ENCODE measurements at places on chromosomes 6 and 20.

- DNase-seq, result no peak
Observed at GRCh38 chr6:36752187-36752885, 54.7 kb downstream of the RAB44 start.

DNA sequence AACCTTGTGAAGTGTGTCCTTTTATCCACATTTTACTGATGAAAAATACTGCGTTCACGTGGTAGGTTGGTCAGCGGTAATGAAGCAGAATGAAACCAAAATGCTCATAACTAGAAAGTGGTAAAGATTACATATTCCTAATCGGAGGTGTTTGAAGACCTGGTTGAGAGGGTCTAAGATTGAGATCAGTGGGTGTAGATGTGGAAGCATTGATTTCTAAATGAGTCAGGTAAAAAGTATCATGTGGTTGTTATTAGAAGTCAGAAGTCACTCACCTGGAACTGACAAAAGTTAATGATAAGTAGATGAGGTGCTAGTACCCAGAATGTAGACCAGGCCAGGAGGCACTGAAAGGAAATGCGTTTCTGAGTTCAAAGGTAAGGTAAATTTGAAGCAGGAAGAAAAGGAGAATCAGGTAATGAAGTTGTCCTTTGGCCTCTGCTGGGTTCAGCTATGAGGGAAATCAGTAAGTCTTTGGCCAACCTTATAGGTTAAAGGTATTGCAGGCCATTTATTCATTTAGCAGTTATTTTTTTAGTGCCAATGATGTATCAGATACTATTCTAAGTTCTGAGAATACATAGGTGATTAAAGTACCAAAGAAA is 31.2 kb downstream of the FAM83B start:
- no peak for DNase-seq

GRCh38 chr6:25934156-25934555 is 3.7 kb upstream of the SLC17A2 start:
- DNase-seq, result no peak

DNA sequence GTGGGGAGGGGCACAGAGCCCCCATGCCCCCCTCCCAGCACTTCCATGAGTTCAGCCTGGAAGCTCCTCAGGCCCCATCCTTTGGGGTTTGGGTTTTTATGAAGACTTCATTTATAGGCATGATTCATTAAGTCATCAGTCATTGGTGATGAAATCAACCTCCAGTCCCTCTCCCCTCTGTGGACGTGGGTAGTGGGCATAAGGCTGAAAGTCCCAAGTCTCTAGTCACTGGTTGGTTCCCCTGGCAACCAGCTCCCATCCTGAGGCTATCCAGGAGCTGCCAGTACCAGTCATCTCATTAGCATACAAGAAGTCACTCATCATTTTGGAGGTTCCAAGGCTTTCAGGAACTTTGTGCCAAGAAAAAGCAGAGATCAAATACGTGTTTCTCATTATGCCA is 9.2 kb downstream of the TGM3 start:
- no peak for DNase-seq

GRCh38 chr6:2855061-2855519 is 13.4 kb upstream of the SERPINB1 start:
- DNase-seq, result no peak

- DNase-seq, result peak; percentile 4
Observed at GRCh38 chr6:165662749-165663376, at the start of gene PDE10A. PDE10A (minus strand) TSS chr6:165663241; CDS start chr6:165662811, 430 bp downstream.

GRCh38 chr6:82511546-82511945 is 147.9 kb downstream of the TPBG start:
- no peak for DNase-seq

DNA sequence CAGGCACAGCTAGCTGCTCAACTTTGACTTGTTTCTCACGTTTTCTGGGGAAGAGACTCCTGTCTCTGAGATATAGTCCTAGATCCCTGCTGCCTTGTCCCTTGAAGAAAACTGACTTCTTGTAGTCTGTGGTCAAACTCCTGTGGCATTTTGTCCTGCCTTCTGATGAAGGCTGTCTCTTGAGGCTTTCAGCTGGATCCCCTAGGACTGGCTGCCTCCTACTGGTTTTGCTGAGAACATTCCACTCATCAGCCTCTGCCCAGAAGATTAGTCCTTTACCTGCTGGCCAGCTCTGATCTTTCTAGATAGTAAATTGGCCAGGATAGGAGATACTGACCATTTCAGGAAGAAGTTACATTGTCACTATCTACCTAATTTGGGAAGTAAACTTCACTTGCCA is 71.9 kb upstream of the CNR1 start:
- DNase-seq, result peak; percentile 4

- DNase-seq, result no peak
Observed at GRCh38 chr20:33099843-33100538, 20.5 kb downstream of the BPIFB4 start.

DNA sequence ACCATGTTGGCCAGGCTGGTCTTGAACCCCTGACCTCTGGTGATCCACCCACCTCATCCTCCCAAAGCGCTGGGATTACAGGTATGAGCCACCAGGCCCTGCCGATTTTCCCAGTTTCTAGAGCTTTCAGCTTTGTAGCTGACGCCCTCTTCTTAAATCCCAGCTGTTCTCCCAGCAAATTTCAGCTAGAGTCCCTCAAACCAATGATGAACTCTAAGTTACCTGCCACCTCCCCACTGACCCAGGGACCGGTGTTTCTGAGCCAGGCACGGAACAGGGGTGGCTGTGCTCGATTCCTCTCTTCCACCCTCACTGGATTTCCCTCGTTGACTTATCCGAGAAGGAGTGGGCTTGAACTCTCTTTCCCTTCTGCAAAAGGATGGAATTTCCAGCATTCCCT is 39.1 kb downstream of the SUN5 start:
- no peak for DNase-seq

- DNase-seq, result peak; percentile 77
Observed at GRCh38 chr6:124961777-124962638, at the start of gene RNF217. RNF217 (plus strand) TSS chr6:124962437; CDS start chr6:124962545, 108 bp downstream.

DNA sequence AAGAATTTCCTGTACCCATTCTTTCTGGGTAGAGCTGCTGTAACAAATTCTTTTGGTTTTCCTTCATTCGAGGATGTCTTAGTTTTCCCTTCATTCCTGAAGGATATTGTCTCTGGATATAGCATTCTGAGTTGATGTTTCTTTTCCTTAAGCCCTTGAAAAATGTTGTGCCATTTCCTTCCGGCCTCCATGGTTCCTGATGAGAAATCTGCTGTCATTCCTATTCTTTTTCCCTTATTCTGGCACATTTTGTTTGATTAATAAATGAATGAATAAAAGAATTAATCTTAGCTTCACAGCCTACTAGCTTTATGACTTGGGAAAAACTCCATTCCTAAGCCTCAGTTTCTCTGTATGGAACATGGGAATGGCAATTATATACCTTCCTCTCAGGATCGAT is 173.1 kb downstream of the EYA2 start:
- DNase-seq, result no peak

DNA sequence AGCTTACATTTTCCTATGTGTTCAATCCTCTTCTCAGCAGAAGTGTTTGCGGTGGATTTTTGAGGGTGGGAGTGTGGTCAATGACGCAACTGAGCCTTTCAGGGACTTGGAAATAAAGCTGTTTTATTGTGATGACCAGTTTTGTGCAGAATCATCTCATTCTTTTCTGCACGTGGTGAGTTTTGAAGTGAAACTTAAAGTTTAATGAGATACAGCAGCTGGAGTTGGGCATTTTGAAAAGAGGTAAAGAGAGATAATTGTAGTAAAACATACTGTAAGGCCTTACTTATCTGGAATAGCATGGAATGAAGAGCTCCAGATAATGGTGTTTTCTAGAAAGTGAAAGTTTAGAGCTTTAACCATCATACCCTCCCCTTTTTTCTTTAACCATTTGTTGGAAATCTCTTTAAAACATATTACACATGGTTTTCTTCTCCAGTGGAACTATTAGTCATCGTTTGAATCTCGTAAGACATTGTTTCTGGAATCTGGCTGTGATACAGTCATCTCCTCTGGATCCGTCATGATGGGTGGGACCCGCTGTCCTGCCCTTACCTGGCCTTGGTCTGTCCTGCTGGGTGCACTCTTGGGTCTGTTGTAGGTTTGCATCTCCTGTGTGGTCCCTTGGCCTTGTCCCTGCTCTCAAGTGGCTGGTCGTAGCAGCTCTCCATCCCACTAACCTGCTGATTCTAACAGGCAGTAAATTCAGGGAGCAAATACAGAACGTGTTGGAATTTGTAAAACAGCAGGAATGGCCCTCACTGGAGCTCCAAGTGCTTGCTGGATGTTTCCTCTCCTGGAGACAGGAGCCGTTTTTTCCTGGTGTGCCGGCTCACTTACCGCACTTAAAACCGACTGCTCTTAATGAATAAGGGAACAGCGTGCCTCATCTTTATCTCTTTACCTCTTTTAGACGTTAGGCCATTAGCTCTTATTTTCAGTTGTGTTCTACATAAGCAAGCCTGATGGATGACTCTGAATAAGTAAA is 29.8 kb downstream of the UST start:
- DNase-seq, result peak; percentile 89
